ENCODE measurements at places on chromosomes 2 and 18.
A peak's percentile ranks its signal among the peaks of the same experiment; 100 is the strongest.

GRCh38 chr2:130818809-130819208 lies 17.9 kb upstream of the ARHGEF4 start:
- no peak for DNase-seq

GRCh38 chr2:128282976-128283810 lies 35.5 kb downstream of the HS6ST1 start:
- no peak for DNase-seq

- DNase-seq: no peak
Observed at GRCh38 chr2:180046202-180046601, 39.1 kb upstream of the CWC22 start.

- peak; percentile 82 for DNase-seq
Observed at GRCh38 chr2:98460573-98461497, 16.2 kb downstream of the INPP4A start.

GRCh38 chr18:49055754-49056172 lies 105.0 kb upstream of the SMAD7 start:
- DNase-seq: peak; percentile 58

DNA sequence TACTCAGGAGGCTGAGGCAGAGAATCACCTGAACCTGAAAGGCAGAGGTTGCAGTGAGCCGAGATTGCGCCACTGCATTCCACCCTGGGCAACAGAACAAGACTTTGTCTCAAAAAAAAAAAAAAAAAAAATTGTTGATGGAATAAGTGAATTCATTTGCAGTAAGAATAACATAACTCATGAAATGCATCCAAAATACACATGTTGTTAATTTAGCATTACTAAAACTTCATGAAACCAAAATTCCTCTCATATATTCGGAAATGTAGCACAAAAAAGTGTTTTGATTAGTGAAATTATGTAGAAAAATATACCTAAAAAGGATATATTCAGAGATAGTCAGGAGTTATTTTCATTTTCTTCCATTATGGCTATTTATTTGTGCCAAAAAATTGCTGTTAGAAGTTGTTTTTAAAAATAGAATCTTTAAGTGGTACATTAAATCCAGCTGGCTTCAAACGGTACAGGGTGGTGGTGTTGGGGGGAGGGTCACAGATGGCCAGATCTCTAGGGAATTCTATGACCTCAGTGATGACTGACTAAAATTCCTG lies 78.2 kb upstream of the UGP2 start:
- DNase-seq: no peak

- DNase-seq: no peak
Observed at GRCh38 chr18:36160959-36161371, 26.3 kb upstream of the MOCOS start.

GRCh38 chr2:107362993-107363392 lies 463.7 kb upstream of the RGPD4 start:
- no peak for DNase-seq

DNA sequence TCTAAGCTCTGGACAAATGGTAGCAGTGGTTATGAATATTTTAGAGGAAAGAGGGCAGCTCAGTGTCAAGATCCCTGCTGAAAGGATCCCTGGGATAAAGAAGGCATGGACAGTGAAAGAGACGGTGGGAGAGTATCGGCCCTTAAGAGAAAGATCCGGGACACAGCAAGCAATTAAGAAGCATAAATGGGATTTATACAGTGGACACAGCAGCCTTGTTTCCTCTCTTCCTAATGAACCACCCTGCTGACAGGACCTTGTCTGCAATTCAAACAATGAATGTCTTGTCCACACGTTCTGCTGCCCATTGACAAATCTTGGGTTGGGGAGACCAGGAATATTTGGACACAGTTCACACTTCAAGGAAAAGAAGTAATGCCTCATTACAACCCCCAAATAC lies 16.5 kb downstream of the CPLX4 start:
- DNase-seq: no peak

DNA sequence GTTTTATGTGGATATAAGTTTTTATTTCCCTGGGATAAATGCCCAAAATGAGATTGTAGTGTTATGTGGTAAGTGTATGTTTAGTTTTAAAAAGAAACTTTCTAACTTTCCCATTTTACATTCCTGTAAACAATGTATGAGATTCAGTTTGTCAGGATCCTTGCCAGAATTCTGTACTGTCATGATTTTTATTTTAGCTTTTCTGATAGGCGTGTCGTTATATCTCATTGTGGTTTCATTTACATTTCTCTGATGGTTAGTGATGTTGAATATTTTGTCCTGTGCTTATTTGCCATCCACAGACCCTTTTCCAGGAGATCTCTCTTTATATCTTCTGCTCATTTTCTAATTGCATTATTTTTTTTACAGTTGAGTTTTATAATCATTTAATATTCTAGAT lies 245.6 kb upstream of the CDH2 start:
- DNase-seq: no peak

GRCh38 chr18:53944721-53945120 lies 279.7 kb downstream of the MBD2 start:
- no peak for DNase-seq

DNA sequence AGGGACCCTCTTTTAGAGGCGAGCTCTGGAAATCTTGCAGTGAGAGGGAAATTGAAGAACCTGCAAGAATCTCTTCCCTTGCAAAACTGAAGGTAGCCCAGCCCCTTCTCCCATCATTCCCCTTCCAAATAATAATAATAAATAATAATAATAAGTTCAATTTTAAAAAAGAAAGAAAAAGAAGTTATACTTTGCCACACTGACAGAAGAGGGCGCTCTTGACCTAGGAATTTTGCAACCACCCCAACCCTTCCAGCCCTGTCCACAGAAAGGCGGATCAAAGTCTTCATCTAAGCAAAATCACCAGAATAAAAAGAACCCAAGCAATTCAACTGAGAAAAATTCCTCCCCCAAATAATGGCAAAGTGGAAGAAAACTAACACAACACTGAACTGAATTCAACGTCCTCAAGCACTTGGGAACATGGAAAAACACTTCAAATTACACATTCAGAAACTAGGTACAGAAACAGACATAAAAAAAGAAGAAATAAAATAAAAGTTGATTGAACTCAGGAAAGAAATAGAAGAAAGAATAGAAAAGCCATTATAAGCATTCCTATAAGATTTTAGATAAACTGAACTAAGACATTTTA lies 98.9 kb upstream of the GLS start:
- DNase-seq: peak; percentile 65

- no peak for DNase-seq
Observed at GRCh38 chr2:5465859-5466258, 226.3 kb upstream of the SOX11 start.

- no peak for DNase-seq
Observed at GRCh38 chr2:217789736-217790181, 213.0 kb downstream of the TNS1 start.

- no peak for DNase-seq
Observed at GRCh38 chr2:27219091-27219490, 1.9 kb downstream of the CAD start.

- DNase-seq: no peak
Observed at GRCh38 chr2:152638056-152638455, 79.2 kb downstream of the PRPF40A start.
